ENCODE measurements at places on chromosomes 11 and 22.
A peak's percentile ranks its signal among the peaks of the same experiment; 100 is the strongest.

- DNase-seq: no peak
Observed at GRCh38 chr11:2316169-2316962, 14.6 kb downstream of the TSPAN32 start.

DNA sequence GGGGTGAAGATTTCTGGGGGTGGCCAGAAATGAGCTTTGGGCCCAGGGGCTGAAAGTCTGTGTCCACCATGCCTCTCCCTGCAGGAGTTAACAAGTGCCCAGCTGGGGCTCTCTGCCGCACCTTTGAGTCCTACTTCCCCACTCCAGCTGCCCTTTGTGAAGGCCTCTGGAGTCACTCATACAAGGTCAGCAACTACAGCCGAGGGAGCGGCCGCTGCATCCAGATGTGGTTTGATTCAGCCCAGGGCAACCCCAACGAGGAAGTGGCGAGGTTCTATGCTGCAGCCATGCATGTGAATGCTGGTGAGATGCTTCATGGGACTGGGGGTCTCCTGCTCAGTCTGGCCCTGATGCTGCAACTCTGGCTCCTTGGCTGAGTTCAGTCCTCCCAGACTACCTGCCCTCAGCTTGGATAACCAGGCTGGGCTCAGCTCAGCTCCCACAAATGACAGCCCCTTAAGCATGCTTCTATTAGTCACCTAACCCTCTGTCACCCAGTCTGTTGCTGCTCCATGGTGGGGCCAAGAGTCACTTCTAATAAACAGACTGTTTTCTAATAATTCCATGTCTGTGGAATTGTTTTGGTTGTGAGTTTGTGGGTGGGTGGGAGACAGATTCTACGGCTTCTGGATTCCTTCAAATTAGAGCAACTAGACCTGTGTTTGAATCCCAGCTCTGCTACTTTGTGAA, 3.0 kb upstream of the INPPL1 start:
- DNase-seq: no peak

- DNase-seq: peak; percentile 27
Observed at GRCh38 chr22:43343262-43343669, at the start of gene SCUBE1. Gene SCUBE1 (minus strand): TSS chr22:43343372. CDS start chr22:43343261, 111 bp downstream.

DNA sequence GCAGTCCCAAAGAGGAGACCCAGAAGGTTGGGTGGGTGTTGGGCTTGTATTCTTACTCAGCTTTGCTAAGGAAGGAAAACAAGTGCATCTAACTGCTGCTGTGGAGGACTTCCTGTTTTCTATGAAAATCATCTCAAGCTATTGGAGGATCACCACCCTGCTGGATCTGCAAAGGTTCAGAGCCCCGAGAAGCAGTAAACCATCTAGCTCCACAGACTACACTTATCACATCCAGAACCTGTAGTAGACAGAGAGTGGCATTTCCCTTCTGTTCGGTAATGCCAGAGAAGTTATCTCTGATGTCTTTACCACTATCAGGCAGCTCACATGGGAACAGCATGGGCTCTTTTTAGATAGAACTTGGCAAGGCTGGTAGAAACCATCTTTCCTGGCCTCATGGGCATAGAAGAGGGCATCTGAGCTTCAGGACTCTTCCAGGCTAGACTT, 21.7 kb downstream of the KCNJ1 start:
- DNase-seq: no peak
